Activated CD8-positive, alpha-beta memory T cell treated with anti-CD3 and anti-CD28 coated beads, Interleukin-2, amount 10 ng/mL, durations not matched to agents 7 days and 5 days (primary cell): ENCODE measurements at places on chromosomes 1 and 21. TPM values are rescaled to one million over a fixed set of nuclear protein-coding genes. Genes with fewer than 3 reads are reported as not detected.

DNA sequence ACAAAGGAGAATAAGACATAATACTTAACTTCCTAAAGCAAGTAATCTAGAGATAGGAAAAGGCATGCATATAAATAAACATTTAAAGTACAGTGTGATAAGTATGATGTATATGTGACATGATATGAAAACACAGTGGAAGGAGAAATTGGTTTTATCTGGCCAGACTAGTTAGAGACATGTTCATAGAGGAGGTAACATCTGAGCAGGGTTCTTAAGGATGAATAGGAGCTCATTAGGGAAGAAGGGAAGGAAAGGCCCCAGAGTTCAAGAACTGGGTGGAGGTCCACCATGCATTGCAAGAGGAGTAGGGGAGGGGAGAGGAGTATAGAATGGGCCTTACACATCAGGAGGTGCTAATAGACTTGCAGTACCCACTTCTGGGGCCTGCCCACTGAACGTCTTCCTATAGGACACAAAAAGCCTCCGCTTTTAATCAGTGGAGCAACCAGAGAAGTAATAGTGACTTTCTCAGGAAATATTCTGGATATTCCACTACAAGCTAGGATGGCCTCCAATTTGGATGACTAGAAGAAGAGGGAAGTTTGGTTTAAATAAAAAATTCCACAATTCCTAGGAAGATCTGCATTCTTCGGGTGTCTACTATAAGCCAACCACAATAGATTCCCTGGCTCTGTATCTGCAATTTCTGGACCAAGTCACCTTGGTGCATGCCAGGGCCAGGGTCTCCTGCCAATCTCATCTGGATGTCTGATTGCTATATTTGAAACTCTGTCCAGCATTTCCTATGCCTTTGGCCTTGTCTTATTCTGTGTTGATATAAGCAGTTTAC is 41.9 kb downstream of the NGF start:
- no peak for DNase-seq

DNA sequence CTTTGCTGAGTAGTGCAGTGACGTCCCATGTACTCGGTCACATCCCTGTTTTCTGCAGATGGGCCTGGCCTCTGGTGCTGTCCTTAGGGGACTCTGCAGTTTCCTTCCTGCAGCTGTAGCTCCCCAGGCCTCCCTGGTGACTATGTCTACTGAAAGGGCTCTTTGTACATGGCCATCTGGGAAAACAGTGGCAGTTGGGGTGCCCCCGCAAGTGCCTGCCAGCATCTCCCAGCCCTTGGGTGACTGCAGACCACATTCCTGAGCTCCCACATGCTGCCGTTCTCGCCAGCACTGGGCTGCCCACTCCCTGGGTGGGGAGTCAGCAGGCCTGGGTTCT is 37.5 kb upstream of the KCNA10 start:
- peak; percentile 28 for DNase-seq

GRCh38 chr21:26100573-26100972 is 70.0 kb downstream of the APP start:
- no peak for DNase-seq

- no peak for DNase-seq
Observed at GRCh38 chr1:46372431-46372830, 21.7 kb upstream of the FAAH start.

GRCh38 chr21:42089093-42089631 is 18.0 kb downstream of the UMODL1 start:
- no peak for DNase-seq

DNA sequence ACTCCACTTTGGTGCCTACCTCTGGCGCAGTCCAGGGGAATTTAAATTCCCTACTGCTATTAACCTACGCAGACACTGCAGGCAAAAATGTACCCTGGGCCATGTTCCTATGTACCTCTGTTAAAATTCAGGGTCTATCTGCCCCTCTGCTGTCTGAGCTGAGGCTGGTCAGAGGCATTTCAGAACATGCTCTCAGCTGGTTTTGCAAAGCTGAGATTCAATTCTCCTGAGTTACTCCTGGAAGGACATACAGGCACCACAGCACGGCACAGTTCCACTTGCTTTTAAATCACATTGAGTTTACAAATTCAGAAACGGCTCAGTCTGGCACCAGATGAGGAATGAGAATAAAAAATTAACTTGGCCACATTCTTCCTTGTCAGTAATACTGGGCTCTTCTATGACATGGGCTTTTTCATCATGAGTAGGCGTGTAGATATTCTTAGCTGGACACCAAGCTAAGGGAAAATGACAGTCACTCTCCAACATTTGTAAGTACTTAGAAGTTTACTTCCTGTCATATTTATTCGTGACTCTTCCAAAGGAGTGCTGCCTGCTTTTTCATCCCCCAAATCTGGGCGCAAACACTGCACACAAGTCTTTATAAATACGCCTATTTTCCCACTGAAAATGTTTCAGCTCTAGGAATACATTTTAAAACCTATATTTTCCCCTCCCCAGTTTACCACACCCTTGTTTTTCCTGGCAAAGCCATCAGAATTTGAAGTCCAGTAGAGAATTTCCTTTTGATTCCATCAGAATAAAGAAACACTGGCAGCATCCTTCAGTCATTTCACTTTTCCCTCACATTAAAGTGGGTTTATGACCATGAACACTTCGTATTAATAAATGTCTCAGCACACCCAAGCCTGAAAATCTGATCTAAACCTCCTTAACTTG is 1.9 kb downstream of the C1orf198 start:
- no peak for DNase-seq

The GSTM1 gene
- total RNA-seq: not detected

GRCh38 chr1:234573711-234574299 is 36.2 kb downstream of the IRF2BP2 start:
- no peak for DNase-seq

DNA sequence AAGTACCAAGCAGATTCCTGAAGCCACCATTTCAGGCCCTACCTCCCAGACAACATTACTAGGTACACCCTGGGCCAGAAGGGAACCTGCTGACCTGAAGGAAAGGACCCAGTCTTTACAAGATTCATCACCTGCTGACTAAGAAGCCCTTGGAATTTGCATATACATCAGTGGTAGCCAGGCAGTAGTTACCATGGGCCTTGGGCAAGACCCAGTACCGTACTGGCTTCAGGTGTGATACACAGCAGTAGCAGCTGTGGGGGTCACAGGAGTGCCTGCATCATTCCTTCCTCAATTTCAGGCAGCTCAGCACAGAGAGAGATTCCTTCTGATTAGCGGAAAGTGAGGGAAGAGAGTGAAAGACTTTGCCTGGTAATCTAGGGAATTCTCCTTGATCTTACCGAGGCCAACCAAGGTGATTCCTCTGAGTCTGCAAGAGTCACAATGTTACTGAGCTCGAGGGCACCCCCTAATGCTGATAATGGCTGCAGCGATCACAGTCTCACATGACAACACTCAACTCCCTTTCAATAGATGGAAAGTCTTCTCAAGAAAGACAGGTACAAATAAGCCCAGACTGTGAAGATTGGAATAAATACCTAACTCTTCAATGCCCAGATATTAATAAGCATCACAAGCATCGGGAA is 22.0 kb upstream of the UHMK1 start:
- no peak for DNase-seq

GRCh38 chr21:41067709-41068108 is 100.3 kb upstream of the BACE2 start:
- DNase-seq: no peak

DNA sequence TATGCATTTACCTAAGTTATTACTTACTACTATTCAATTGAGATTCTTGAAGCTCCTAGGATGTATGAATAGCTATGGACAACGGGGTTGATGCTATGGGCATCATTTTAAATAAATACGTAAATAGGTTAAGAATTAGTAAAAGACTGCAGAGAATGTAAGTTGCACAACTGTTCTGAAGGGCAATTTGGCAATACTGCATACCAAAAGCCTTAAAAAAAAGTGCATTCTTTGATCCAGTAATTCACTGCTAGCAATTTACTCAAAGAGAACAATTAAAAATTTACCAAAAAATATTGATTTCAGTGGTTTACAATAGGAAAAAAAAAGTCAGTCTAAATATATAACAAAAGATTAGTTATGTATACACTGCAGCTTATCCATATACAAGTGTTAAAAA is 3.5 kb downstream of the ARPC5 start:
- no peak for DNase-seq

- no peak for DNase-seq
Observed at GRCh38 chr1:110208916-110209645, 1.0 kb upstream of the KCNC4 start.

DNA sequence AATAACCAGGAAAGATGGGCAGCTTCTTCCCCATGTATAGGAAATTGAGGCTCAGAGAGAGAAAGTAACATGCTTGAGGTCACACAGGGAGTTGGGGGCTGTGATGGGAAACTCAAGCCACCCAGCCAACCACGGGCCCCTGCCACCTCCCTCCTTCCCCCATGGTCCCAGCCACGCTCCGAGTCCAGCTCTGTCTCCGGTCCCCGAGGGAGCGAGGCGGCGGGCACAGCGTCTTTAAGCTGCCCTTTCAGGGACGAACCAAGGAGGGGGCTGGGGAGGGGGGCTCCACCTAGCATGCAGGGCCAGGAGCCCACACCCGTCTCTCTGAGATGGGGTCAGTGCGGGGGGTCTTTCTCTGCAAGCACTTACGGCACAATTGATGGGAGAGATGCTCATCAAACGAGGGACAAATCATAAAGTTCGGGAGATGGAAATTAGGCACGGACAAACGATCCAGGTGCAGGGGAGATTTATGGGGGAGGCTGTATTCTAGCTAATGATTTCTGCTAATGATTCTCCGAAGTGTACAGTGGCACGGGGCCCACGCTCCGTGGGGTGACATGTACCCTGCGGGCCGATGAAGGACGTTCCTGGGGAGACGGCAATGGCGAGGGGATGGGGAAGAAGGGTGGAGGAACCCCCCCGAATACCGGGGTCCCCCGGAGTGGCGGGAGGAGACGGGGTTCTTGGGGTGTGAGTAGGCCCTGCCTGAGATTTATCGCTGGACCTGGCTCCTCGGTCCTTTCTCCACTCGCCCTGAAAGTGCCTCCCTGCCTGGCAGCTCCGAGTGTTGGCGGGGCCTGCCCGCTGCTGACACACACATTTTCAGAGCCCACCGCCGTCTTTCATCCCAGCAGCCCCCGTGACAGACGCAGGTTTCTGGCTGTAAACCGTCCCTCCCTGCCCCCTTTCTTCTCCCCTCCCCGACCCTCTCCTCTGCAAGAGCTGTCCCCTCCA is 31.2 kb upstream of the CASZ1 start:
- DNase-seq: no peak

GRCh38 chr1:185512442-185512841 is 195.4 kb upstream of the IVNS1ABP start:
- no peak for DNase-seq

- DNase-seq: no peak
Observed at GRCh38 chr1:111989531-111990025, at the start of gene KCND3. KCND3 (minus strand) TSS chr1:111989668.

DNA sequence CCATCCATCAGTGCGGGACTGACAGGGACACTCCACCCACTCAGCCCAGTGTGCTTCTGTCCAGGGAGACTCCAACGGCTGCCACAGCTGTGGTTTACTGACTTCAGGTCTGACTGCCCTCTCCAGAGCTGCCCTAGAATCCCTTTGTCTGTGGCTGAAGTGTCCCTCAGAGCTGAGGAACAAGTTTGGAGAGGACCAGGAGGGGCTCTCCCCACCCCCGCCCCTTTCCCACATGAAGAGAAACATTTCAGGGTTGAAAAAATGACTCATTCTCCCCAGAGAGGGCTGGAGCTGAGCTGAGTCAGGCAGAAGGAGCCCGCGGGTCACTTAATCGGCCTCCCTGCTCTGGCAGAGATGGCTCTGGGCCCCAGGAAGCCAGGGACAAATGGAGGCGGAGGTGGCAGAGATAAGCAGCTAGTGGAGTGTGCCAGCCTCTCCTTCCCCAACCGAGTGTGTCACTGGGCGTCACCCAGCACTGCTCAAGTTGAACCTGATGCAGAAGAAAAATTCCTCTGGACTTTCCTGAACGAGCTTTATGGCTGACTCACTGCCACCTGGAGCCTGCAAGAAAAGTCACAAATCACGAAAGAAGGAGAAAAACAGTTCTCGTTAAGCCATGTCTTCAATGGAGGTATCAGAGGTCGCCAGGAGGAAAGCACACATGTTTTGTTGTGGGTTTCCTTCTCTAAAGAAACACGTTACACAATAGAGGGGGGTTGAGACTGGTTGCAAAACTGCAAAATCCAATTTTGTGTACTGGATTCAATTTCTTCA is 34.3 kb upstream of the ECE1 start:
- peak; percentile 65 for DNase-seq

DNA sequence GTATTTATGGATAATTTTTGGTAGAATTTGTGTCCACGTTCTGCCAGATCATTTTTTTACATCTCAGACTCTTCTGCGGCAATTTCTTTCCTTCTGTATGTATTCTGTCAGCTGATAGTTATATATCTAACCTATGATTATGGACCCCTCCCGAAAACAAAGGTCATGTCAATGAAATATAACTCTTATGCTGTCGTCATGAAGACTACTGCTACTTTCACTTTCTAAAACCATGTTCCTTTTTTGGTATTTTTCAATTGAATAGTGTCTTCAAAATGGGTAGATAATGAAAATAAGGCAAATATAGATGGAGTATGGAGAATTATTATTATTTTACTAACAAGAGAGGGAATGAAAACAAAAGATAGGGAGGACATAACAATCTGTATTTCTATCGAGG is 3.2 kb downstream of the ANGPTL1 start:
- no peak for DNase-seq

The CLDN19 gene
- total RNA-seq: not detected

The TINAGL1 gene
- not detected for total RNA-seq

- no peak for DNase-seq
Observed at GRCh38 chr1:184972315-184973055, 1.8 kb downstream of the NIBAN1 start.

- DNase-seq: no peak
Observed at GRCh38 chr21:14543983-14544382, 2.1 kb downstream of the SAMSN1 start.
